Activated CD4-positive, alpha-beta T cell treated with anti-CD3 and anti-CD28 coated beads for 24 hours (primary cell): ENCODE measurements at places on chromosomes 4 and X.

- DNase-seq, result no peak
Measured at GRCh38 chrX:683576-683975, 53.0 kb downstream of the SHOX start.

DNA sequence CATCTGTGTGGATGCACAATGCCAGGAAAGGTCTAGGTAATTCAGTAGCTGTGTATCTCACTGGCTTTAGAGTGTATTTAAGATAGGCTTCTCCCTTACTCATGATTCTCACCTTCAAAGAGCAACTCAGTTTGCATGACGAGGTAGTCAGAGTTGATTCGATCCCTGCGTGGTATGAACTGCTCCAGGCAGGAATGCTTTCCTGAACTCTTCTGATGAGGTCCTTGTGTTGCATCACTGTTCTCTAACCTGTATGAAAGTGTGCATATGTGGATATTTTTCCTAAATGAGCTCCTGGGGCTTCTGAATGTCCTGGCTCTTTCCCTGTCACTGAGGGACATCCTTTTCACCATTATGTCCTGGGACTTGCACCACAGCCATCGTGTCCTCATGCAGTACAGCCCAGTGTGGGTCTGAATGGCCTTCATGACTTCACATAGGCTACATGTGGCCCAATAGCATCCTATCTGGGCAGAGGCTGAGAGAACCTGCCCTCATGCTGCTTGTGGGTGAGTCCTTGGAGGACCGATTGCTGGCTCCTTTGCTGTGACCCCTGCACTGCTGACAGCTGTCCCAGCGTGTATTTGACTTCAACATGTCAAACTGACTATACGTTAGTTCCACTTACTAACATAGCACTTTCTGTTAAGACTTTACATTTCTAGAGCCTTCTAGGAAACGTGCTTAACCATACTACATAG, 65.3 kb upstream of the WDR1 start:
- no peak for DNase-seq

GRCh38 chrX:129771266-129771995, 8.3 kb upstream of the SASH3 start:
- no peak for DNase-seq

- DNase-seq, result no peak
Measured at GRCh38 chr4:55435141-55435841, 39.5 kb downstream of the TMEM165 start.

DNA sequence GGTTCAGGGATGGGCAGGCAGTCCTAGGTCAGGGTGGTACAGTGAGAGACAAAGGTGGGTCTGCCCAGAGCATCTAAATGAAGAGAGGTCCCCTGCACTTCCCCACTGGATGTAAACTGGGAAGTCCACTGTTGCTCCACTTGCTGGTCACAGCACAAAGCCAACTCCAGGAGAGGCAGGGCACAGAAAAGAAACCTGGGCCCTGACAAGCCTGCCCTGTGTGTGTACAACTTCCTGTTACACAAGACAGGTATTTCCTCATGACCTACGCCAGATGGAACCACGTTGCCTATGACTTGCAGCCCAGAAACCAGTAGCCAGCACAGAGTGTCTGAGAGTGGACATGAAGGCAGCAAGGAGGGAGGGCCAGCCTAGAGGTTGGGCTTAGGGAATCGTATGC, 161.8 kb downstream of the SH3KBP1 start:
- no peak for DNase-seq

DNA sequence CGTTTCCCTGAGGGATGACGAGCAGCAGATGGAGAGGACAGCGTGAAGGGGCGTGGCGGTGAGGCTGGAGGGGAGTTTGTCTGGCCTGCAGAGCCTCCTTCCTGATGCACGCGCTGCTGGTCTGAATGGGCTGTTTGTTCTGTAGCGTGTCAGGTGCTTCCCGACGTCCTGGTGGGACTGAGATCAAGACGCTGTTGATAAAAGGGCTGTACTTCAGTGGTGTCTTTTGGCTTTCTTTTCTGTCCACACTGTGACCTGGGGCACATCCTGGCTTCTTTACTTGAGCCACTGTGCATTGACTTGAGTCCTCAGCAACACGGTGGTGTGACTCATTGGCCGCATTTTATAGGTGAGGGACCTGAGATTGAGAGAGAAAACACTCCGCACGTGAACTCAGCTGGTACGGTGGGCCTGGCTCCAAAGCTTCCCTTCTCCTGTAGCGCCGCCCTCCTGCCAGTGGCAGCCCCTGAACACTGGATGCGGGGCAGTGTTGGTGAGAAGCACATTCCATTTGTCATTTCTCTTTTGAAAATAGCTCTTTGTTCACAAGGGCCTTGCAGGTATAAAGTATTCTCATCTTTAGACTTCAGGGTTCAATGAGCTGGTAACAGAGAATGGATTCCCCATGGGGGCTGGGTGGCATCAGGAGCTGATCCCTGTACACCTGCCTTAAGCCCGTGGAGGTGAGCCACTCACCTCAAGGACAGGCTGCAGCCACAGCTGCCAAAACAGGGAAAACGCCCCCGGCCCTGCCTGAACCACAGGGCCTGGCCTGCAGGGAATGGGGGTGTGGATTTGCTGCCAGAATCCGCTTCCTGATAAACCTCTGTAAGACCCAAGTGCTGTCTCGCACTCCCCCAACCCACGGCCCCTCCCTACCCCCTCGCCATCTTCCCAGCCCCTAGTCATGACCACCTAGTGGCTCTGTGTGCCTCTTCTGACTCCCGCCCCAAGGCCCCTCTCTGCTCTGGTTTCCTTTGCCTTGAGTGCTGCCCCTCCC, 29.2 kb downstream of the NSG1 start:
- DNase-seq, result no peak

DNA sequence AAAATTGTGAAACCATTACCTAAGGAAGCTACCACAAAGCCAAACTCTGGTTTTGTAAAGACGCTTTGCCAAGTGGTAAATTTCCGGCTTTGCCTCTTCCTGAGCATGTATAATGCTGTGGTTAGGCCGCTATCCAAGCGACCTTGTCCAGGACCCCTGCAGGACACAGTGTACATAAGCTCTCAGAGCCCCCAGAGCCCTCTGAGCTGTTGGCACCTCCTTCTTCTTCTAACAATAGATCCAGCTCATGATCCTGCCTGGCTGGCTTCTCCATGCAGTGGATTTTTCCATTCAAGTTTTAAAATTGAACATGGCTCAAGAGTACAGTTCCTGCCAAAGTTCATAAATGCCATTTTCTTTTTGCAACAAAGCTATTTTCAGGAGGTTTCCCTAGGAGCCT, 326.7 kb downstream of the MAPK10 start:
- DNase-seq, result no peak

DNA sequence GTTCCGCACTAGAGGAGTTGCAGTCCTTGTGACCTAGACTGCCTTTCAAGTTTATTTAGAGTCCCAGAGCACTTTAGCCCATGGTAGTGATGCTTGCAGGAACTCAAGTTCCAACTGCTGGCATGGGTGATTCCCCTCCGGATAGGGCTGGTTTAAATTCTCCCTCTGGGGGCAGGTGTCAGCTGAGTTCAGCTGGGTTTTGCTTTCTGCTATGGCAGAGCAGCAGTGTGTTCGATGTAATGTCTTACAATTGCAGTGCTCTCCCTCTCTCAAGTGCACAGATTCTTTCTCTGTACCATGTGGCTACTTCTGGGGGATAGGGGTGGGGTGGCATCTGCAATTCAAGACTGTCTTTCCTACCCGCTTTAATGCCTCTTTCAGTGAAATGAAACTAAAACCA, 164.8 kb upstream of the ZIC3 start:
- no peak for DNase-seq

DNA sequence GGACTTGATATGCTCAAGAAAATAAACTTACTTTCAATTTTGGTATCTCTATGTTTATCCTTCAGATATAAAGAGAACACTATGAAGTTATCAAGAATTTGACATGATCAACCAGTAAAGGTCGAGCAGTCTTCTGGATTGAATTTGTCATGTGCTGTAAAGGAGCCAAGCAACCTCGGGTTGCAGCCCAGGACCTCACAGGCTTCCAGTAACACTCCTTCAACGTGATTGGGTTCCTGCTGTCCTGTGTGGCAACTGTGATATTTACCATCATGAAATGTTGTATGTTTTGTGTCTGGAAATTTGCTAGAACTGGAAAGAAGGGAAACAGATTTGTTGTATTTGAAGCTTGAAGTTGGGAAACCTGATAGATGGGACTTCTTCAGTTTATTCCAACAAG, 52.0 kb upstream of the UGT2B7 start:
- no peak for DNase-seq

DNA sequence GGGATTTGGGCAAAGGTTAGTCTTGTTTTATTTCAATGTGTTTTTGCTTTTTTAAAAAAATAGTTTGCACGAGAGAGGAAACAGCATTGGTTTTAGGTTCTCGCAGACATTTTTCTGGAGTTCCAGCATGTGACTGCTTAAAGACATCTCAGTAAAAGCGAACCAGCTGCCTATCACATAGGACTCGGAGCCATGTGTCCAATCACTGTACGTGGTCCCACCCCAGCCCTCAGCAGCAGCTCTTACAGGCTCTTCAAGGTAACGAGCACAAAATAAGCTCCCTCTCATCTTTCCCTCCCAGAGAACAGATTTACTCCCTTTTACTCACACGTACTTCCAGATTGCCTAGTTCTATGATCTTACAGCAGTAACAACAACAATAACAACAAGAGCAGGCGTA, 68.7 kb downstream of the MCF2 start:
- DNase-seq, result no peak

DNA sequence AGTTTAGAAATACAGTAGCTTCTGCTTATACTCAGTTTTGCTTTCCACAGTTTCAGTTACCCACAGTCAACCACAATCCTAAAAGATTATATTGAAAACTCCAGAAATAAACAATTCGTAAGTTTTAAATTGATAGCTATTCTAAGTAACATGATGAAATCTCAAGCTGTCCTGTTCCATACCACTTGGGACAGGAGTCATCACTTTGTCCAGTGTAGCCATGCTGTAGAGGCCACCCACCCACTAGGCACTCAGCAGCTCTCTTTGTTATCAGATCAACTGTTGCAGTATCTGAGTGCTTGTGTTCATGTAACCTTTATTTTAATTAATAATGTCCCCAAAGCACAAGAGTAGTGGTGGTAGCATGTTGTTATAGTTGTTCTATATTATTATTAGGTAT, 117.5 kb upstream of the IQCM start:
- DNase-seq, result no peak

DNA sequence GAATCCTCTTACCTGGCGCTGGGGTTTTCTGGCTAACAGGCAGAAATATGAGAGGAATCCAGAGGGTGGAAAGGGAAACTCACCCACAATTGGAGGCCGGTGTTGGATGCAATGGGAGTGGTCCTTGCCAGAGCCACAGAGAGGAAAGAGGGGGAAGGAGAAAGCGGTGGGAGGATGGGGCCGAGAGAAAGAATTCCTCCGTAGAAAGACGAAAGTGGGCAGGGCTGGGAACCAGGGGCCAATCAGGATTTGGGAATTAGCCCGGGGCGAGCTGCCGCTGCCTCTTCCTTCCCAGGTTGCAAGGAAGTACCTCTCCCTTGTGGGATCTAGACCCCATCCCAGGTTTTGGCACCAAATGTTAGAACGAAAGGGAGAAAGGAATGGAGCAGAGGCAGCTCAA, 83.1 kb upstream of the SPIN4 start:
- DNase-seq, result no peak

DNA sequence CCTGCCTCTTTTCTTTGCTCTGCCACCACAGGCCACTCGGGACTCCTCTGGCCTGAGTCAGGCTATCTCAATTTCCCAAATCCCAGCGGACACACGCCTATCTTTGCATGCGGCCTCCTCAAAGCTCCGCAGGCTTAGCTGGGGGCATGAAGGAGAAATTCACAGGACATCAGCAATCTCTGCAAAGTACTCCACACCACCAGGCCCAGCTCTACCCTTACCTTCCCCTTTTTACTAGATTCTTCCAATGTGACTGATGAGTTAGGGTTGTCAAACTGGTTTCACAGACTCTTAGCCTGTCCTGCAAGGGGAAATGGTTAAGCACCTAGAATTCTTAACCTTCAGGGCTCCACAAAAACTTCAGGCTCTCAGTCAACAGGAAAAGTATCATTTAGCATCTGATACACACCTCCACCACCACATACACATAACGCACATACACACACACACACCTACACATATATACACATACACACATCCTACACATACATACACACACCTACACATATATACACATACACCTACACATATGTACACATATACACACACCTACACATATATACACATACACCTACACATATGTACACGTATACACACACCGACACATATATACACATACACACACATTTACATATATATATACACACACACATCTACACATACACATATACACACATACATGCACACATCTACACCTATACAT, 349.1 kb downstream of the ANK2 start:
- DNase-seq, result no peak

- DNase-seq, result no peak
Measured at GRCh38 chr4:31984872-31985271, 1264.7 kb downstream of the PCDH7 start.

DNA sequence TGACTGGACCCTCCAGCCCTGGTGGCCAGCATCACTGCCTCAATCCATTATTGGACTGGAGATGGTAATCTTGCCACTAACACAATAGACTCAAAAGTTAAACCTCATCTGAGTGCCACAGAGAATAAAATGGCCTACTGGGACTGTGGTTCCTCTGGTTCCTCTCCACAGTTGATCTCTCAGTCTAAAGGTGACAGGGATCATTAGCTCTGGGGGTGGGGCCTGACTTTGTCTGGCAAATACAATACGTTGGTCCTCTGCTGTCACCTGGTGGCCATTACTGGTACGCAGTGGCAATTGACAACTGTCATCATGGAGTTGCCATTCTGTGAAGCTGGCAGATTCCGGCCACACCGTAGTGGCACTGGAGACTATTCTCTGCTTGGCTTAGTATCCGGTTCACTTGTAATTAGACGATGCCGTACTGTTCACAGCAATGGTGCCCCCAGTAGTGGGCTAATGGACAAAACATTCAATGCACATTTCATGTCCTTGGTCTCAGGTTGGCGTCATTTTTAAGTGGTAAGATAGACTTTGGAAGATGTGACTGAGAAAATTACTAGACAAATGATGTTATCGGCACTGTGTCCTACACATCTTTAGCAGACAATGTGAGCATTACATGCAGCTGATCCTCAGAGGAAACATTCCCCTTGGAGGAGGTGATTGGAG, 6.7 kb downstream of the FGFBP2 start:
- peak; percentile 79 for DNase-seq

DNA sequence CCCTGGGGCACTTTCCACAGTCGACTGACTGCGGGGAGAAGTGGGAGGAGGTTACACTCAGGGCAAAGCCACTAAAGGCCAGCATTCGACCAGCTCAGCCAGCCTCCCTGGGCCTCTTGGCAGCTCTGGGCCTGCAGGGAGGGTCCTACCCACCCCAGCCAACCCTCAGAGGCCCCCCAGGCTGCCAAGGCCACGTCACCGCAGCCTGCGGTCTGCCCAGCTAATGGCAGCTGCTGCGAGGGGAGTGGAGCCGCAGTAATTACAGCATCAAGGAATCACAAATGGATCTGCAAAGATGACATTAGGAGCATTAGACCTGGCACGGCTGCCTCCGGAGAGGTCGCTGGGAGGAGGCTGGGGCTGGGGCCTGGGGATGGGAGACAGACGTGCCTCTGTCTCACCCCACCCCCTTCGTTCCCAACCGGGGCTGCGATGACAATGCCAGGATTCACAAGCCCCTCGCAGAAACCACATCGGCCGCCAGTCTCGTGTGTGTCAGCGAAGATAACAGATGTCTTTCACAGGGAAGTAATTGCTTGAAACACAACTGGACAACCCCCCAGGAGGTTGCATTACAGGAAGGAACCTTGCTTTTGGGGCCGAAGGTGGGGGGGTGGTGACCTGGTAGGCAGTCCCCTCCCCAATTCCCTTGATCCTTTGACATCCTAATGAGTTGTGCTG, 367.6 kb downstream of the BCOR start:
- no peak for DNase-seq

- DNase-seq, result no peak
Measured at GRCh38 chr4:173125216-173125812, 43.3 kb upstream of the GALNT7 start.

- no peak for DNase-seq
Measured at GRCh38 chrX:147917700-147918695, 6.3 kb downstream of the FMR1 start.
